H1 (cell line): ENCODE measurements at places on chromosomes 2 and 18.

GRCh38 chr18:12656938-12657683, 796 bp downstream of the SPIRE1 start:
- peak; percentile 54 for DNase-seq

- no peak for DNase-seq
Measured at GRCh38 chr2:158099716-158100115, 2.0 kb upstream of the UPP2 start.

DNA sequence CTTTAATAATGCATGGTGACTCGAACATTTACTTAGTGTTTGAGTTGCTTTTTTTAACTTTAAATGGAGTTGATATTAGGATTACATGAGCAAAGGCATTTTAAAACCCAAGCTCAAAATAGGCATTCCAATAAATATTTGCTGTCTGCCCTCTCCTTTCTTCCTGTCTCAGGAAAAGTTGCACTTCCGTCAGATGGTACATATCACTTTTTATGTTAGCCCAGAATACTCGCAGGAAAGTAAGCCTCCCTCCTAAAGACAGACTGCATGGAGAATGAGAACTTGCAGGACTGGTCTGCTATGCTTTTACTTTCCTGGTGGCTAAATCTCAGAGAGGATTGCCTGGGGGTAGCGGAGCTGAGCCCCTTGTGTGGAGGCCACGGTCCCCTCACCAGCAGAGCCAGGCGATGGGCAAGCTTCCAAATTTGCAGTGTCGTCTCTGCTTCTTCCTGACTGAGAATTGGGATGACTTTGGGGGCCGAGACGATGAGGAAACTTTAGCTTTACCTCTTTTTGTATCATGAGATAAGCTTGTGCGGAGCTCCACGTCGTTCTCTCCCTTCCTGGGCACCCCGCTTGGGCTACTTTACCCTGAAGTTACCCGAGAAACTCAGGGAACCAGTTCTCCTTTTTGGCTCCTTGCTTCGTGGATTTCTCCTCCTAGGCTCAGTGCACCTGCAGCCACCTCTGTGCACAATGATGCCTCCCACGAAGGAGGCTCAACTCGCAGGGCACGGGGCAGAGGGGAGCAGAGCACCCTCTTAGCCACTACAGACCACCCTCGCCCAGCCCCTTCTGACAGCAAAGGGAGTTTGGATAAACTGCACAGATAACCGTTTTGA, 223.3 kb downstream of the SH3RF3 start:
- no peak for DNase-seq

- DNase-seq = no peak
Measured at GRCh38 chr2:202494300-202495229, 118.4 kb downstream of the BMPR2 start.

DNA sequence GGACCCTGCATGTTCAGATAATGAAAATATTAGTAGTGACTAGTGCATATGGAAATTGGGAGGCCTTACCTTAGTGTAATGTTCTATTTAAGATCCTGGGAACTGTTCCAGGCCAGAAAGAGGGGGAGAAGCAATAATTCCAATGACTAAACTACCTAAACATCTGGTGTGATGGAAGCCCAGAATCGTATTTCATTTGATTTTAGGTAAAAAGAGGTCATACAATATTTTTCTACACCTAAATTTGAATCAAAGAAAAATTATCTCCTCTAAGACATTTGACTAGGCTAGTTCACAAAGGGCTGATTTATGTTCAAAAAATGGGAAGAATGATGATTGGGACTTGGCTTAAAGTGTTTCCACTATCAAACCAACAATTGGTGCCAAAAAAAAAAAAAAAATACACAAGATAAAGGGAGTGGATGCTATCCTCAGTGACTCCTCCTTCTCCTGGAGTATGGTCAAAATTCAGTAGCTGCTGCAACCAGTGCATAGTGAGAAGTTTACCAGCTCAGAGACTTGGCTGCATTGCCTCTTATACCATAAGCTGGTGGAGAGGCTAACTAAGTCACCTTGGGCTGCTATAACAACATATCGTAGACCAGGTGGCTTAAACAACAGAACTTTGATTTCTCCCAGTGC, 1038.3 kb upstream of the ACVR2A start:
- DNase-seq = no peak

GRCh38 chr2:58448065-58448507, 207.0 kb upstream of the FANCL start:
- peak; percentile 72 for DNase-seq

- DNase-seq = no peak
Measured at GRCh38 chr2:30994227-30995056, 143.8 kb downstream of the GALNT14 start.

- no peak for DNase-seq
Measured at GRCh38 chr18:64019922-64020756, 50.3 kb downstream of the SERPINB8 start.

DNA sequence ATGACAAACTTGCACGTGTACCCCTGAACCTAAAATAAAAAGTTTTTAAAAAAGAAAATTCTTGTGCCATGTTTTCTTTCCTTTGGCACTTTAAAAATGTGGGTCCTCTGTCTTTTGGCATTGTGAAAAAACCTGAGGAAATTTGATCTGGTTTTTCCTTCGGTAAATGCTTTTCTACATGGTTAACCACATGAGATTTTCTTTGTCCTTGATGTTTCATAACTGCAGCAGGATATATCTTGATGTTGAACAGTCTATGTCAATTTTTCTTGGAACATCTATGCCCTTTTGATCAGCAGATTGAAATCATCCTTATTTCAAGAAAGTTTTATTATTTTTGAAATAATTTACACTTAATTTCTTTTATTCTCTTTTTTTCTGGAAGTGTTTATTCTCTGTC, 109.1 kb downstream of the TMEM17 start:
- no peak for DNase-seq

- no peak for DNase-seq
Measured at GRCh38 chr2:200762127-200762526, 49.6 kb upstream of the BZW1 start.

DNA sequence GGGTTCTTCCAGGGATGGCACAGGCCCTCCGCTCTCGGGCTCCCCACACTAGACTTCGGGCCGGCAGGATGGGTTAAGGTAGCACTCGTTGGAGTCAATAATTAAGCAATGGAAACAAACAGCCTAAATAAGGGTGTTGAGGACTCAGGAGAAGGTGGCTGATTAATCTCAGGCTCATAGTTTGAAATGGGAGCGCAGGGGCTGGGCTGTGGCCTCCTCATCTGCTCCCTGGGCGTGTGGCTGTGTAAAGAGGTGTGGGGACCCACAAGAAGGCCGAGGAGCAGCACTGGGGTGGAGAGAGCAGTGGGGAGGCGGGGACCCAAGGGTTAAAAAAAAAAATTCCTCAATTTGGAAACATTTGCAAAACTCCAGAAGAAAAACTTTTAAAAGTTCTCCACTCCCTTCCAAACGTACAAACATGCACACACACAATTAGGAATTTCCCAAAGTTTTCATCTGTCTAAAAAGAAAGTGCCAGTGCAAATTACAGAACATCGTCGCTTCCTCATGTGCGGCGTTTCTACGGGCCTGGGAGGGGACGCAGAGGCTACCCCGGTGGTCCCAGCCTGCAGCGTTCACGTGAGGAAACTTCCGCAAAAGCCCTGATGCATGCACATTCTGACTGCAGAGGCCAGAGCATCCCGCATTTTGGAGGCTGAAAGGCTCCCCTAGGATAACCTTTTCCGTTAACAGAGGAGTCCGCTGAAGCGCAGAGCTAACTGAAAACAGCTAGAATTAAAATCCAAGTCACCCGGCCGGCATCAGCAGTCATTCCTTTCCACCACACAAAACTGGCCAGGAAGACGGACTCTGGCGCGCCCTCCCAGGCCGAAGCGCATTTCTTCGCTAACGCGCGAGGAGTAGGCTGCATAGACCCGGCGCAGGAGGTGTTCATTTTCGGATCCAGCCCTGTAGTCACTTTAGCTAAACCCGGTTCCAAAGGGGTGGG, 1.0 kb upstream of the TUBB6 start:
- DNase-seq = no peak
